Stimulated activated naive CD4-positive, alpha-beta T cell (primary cell): ENCODE measurements at places on chromosomes 12 and 14.

DNA sequence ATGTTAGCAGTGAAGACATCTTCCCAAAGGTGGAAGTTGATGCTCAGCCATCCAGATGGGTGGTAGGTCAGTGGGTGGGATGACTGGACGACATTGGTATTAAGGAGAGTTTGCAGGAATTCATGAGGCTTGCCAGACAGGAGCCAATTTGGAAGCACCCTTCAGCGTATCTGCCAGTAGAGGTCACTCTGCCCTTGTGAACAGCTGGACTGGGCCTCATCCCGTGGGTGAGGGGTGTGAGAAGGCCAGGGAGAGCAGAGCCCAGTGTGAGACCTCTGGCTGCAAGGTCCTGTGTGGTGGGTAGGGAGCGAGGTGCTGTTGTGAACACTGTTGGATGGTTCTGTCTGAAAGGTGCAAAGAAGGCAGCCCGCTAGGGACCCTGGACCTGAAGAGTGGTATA lies 37.7 kb downstream of the SLC5A8 start:
- no peak for DNase-seq

- DNase-seq = no peak
Measured at GRCh38 chr14:74502236-74503019, 8.9 kb downstream of the ISCA2 start.

DNA sequence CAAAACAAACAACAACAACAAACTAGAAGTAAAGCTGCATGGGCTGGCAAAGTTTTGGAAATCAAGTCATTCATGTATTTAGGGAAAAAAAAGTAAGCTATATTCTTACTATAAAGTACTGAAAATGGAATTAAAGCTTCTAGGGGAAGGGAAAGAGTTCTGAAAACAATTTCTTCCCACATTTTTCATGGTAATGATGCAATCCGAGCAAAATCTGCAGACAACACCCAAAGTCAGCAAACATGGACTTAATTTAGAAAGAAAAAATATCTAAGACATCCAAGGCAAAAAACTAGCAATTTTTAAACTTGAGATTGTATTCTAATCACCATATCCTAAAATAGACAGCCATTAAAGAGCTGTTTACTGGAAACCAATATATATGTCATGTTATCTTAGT lies 86.3 kb downstream of the LRP6 start:
- no peak for DNase-seq

- no peak for DNase-seq
Measured at GRCh38 chr14:75725481-75725880, 64.4 kb downstream of the TTLL5 start.

GRCh38 chr12:110249716-110250225 lies 31.3 kb upstream of the ATP2A2 start:
- DNase-seq = no peak

DNA sequence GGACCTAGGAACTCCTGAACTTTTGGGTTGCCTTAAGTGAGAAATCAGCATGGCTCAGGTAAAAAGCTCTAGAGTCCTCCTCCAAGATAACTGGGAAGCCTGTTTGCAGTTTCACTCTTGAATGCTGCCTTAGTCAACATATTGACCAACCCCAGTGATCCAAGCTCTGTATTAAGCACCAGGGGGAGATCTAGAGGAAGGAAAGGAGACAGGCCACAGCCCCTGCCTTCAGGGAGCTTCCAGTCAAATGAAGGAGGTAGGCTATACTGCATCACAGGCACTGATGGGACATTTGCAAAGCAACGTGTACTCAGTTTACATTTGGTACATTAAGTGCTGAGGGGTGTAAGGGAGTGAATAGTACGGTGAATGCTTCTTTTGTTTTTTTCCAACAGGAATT lies 1.2 kb upstream of the CSAD start:
- no peak for DNase-seq

- no peak for DNase-seq
Measured at GRCh38 chr14:55361190-55361589, 50.4 kb downstream of the ATG14 start.

DNA sequence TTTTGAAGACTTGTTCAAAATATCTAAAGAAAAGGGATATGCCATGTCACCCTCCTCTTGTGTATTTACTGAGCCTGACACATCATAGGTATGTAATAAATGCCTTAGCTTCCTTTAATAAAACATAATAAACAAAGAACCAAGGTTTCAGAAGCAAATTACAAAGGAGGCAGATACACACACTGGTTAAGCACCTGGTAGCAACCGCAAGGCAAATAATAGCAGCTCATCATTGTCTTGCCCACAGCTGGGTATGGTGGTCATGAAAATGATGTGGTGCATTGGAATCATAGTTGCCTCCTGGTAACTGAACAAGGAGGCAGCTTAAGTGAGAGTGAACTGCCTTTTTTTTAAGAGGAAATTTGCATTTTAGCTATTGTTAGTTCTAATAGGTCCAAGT lies 39.0 kb downstream of the PAX9 start:
- no peak for DNase-seq

- DNase-seq = no peak
Measured at GRCh38 chr14:53441789-53442188, 288.7 kb upstream of the DDHD1 start.

DNA sequence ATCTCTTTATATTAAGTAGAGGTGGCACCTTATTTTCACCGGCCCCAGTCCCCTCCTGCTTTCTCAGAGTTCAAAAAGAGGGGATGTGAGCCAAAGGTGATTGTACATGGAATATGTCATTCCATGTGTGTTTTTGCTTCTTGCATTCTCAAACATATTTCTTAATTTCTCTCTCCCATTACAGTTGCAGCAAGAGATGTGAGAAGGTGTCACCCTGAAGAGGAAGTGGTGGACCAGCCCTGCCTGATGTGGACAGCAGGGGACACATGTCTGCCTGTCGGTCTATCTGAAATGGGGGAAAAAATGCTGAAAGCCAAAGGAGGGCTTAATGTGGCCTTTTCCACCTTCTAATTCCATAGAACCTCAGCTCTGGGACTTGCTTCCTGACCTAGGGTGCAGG lies 1.9 kb upstream of the FOXN3 start:
- DNase-seq = no peak

GRCh38 chr12:24407884-24408283 lies 458.4 kb upstream of the SOX5 start:
- no peak for DNase-seq

DNA sequence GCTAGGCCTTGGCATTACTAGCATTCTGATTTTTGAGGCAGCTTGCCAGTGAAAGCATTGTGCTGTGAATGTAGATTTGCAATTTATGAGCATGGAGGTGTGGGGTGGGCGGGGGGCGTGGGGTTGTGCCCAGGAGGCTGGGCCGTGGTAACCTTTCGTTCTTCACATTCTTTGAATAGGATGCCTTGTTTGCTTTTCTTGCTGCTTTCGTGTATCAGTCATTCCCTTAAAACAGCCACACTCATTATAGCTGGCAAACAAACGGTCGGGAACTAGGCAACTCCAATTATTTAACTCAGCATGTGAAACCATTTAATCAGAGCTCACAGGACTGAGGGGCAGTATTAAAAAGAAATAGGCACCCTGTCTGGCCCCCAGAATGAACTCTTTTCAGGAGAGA lies 115.9 kb upstream of the PELI2 start:
- no peak for DNase-seq

DNA sequence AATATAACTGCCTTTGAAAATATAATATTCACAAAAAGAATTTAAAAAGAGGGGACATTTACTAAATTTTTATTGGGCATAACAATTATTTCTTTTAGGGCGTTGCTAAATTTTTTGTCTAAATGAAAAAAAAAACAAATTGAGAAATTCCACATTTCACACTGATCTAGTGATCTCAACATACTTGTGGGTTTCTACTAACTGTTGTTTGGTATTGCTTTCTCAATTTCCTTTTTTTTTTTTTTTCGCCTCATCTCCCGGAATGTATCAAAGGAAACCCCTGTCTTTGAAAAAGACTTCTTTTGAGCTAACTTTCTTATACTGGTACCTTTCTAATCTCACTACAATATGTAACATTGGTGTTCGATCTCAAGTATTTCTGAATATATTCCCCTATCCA lies at the start of gene CLEC4D:
Gene CLEC4D (plus strand): TSS at position 248 of the 400 bp plus-strand sequence. CDS start 230 bp downstream, outside the sequence.
- DNase-seq = no peak

GRCh38 chr12:121823101-121823726 lies 19.4 kb downstream of the SETD1B start:
- no peak for DNase-seq

- no peak for DNase-seq
Measured at GRCh38 chr12:126204326-126204725, 1139.1 kb downstream of the AACS start.

DNA sequence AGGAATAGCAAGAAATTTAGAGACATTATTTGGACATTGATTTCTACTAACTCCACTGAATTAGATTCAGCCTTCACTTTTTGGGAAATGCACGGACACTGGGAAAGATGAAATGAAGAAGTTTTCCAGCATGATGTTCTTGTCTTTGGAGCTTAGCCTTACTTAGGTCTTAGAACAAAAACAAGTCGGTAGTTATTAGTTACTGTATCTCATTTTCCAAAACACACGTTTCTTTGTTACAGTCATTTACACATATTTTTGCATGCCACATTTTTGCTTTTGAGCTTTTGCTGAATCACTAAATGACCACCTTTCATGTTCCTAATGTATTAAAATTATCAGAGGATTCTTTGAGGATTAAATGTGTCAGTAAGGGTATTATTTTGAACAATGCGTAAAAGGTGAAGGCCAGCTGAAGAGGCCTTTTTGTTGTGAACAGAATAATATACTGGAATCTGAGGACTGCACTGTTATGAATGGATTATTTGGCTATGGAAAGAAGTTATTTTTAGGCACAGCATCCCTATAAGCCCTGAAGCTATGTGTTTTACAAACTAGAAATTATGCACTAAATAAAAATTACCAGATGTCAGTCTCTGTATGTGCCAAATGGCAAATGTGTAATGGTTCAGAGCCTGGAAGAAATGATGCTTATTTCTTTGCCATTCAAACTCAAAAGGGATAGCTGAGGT lies 138.2 kb downstream of the SRGAP1 start:
- DNase-seq = no peak
